ENCODE measurements at places on chromosomes 11 and 22.

DNA sequence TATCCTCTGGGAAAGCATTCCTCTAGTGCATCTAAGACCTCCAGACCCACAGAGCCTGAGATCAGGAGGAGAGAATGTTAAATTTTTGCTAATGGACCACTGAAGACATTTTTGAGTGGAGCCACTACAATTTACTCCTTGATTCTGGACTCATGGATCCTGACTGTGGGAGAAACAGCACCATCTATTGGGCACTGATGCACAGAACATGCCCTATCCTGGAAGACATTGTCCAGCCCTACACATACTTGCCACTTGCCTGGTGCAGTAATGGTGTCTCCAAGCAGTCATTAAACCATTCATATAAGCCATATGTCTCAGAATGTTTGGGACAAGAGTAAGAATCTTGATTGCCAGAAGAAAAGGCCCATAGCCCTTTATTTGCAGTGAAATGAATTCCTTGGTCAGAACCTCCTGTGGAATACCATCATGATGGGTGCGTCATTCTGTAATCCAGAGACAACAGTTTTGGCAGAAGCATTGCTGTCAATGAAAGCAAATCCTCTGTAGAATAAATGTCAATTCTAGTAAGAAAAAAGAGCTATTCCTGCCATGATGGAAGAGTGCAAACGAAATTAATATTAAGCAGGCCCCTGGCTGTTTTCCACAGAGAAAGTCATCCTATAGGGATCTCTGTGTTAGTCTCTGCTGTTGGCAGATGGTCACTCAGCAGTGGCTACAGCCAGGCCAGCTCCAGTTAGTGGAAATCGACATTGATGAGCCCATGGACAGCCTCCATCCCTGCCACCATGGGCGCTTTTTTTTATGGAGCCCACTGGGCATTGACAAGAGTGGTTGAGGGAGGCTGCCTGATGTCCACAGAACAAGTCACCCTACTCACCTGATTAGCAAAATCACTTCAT, 43.5 kb downstream of the GGTLC2 start:
- DNase-seq: peak; percentile 59

DNA sequence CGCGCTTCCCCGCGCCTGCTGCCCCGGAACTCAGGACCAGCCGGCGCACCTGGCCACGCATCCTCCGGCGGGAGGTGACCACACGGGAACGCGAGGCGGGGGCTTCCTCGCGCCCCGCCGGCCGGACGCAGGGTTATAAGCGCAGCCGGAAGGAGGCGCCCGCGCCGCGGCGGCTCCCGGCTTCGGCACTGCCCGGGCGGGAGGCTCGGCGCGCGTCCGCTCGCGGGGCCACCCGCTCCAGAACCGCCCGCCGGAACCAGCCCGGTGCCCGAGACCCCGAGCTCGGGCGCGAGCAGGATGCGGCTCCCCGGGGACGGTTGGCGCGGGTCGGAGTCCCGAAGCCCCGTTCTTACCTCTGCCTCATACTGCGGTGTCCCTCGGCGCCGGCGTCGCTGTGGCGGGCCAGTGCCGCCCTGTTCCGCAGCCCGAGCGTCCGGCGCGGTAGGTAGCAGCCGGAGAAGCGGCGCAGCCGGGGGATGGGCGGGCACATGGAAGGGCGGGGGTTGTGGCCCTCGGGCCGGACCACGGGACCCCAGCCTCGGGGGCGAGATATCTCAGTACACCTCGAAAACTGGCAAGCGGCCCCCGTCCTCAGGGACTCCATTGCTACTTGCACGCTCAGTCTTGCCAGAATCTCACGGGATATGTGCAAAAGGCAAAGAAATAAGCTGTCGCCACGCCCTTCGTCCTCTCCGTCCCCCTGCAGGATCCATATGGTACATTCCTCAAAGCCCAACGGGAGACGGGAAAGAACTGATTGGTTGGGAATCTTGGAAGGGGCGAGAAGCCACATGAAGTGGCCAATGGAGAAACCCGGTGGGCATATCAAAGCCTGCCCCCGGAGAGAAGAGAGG, 23.1 kb downstream of the MICAL3 start:
- peak; percentile 99 for DNase-seq

DNA sequence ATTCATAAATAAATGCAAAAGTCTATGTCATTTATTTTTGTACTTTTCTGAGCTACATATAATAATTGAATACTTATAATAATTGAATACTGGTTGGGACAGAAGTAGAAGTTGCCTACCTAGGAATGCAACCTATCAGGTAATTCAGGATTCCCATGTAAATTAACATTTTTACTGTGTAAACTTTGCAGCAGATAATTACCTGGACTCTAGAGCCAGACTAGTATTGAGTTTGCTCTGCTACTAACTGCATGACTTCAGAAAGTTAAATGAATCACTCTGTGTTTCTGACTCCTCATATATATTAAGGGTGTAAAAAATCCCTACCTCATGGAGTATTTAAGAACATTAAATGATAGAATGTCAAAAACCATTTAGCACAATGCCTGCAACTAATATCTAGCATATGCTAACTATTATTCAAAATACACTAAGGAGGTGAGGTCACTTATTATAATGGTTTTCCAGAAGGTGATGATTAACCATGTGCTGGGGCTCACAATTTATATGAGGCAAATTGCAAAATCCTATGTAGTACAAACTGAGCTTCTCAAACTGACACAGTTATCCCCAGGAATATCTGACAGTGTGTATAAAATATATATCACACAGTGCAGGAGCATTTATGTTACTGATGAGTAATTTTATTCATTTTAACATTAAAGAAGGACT, 138.1 kb upstream of the ANO3 start:
- no peak for DNase-seq

- no peak for DNase-seq
Measured at GRCh38 chr11:112334381-112334780, 73.7 kb upstream of the PLET1 start.

- no peak for DNase-seq
Measured at GRCh38 chr11:112694245-112694644, 267.0 kb upstream of the NCAM1 start.

GRCh38 chr11:12232817-12233601, 122.6 kb downstream of the MICAL2 start:
- no peak for DNase-seq

- DNase-seq: no peak
Measured at GRCh38 chr22:27859336-27859735, 57.8 kb upstream of the MN1 start.

DNA sequence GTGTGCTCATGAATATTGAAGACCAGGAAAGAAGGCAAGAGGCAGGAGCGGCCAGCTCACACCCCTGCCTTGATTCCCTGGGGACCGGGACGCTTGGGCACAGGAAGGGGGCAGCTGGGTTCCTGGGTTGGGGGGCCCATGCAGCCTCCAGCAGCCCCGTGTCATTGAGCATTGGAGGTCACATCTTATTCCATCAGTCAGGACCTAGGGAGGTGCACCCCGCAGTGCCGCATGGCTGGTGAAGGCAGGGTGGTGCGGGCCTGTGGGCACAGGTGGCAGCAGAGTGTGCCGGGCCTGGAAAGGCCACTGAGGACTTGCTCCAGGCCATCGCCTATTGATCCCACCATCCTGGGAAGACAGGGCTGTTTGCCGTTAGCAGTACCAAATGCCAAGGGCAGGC, 116.3 kb upstream of the NECTIN1 start:
- no peak for DNase-seq
